NCI-H1105 (cell line): ENCODE measurements at places on chromosomes 12 and 14.
A peak's percentile ranks its signal among the peaks of the same experiment; 100 is the strongest.

DNA sequence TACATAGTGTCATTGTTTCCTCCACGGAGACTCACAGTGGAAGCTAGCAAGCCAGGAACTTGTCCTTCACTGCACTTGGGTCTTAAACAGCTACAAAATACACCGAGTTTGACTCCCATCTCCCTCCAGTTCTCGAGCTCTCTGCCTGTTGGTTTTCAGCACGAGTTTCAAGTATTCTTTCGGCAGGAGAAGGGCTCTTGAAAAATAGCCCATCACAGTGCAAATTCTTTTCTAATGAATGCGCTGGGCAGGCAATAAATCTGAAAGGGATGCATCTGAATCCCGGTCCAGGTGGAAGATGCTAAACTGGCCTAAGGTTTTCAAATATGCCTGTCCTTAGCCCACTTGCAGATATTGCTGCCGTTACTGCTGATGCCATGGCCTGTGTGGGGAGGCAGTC, 173.9 kb downstream of the CACNA1C start:
- DNase-seq = no peak

- DNase-seq = no peak
Measured at GRCh38 chr14:51147183-51147582, 52.3 kb upstream of the TRIM9 start.

DNA sequence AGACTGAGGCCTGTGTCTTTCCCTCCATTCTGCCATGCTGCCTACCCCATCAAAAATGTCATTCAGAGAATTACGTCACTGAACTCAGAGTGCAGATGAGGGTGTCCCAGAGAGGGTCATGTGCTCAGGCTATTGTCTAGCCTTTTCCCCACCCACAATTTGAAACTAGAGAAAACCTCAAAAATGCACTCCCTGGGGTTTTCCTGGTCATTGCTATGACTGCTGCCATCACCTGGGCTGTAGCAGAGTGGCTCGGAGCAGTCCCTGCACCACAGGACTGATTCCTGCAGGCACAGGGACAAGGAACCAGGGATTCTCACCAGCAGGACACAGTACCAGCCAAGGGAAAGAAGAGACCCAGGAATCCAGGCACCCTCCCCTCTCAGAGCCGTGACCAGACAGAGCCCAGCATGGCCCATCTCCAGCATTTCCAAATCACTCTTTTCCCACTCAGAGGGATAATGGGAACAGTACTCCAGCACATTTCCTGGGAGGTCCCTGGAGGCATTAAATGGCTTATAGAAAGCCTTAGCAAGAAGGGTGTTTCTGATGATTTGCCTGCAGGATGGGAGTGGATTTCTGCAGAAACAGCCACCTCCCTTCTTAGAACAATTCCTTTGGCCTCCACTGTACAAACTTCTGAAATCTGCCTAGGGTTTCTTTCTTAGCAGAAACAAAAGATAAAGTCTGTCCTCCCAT, 45.9 kb downstream of the VWF start:
- DNase-seq = no peak

DNA sequence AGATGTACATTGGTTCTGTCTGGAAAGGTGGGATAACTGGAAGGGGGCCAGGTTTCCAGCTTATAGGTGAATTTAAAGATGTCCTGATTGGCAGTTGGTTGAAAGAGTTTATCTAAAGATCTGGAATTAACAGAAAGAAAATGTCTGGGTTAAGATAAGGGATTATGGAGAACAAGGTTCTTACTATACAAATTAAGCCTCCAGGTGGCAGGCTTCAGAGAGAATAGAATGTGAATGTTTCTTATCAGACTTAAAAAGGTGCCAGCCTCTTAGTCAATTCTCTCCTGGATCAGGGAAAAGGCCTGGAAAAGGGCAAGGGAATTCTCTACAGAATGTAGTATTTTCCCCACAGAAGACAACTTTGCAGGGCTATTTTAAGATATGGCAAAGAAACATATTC, 53.1 kb downstream of the CNTN1 start:
- DNase-seq = no peak

DNA sequence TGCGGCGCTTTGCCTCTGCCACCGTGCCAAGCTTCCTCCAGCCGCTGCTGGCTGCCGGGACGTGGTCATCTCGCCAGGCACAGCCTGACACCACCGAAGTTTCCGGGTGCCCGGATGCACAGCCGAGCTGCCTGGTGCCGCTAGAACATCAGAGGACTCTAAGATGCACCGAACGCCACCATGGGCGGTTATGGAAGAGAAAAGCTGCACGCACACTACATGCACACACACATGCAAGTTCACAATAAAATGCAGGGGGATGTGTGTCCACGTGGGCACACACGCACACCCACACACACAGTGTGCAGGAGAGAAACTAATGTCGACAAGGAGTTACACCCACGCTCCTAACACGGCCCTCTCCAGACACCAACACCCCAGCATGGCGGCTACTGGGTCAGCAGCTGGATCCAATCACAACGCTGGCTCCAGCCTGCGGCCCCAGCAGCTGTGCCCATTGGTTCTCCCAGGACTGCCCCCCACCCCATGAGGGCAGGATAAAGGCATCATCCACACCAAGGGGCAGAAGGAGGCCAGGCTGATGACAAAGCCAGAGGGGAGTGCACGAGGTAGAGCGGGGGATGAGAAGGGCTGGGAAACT, 82.7 kb downstream of the BCL11B start:
- DNase-seq = no peak

DNA sequence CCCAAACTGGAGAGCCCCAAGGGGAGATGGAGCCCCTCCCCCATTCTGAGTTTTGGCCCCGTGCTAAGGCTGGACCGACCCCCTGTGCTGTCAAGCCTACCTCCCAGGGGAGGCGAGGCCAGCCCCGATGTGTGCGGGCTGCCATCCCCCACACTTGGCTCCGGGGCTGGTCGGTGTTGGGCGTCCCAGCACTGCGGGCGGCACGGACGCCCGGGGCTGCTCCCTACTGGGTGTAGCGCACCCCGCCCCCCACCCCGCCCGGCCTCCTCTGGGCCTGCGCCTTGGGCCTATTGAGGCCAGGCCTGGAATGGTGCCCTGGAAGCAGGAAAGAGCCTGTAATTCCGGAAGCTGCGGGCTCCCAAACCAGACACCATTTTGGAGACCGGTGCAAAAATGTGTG, 2.6 kb downstream of the DCAF4 start:
- no peak for DNase-seq

- no peak for DNase-seq
Measured at GRCh38 chr12:65155784-65156183, 13.6 kb upstream of the LEMD3 start.

DNA sequence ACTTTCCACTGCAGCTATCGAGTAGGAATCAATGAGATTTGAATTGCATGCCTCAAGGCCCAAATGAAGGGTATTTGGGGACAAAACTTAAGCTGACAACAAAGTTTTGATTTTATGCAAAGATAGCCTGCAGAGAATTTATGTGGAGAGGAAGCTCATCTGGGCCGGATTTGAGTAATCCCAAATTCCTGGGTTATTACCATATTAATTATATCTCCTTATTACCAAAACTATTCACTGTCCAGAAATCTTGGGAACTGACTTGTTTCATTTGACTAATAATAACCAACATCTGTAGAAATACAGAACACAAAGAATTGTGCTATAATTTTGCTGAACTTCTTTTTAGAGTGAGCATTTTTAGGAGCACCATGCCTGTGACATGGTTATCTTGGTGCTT, 70.4 kb downstream of the KITLG start:
- DNase-seq = no peak

- DNase-seq = no peak
Measured at GRCh38 chr14:75513911-75514672, 8.2 kb upstream of the BATF start.

GRCh38 chr12:90995010-90995409, 9.8 kb downstream of the EPYC start:
- DNase-seq = peak; percentile 27

- DNase-seq = no peak
Measured at GRCh38 chr12:18483698-18484325, 222.5 kb downstream of the PIK3C2G start.

- no peak for DNase-seq
Measured at GRCh38 chr12:67025543-67026114, 243.5 kb upstream of the CAND1 start.

DNA sequence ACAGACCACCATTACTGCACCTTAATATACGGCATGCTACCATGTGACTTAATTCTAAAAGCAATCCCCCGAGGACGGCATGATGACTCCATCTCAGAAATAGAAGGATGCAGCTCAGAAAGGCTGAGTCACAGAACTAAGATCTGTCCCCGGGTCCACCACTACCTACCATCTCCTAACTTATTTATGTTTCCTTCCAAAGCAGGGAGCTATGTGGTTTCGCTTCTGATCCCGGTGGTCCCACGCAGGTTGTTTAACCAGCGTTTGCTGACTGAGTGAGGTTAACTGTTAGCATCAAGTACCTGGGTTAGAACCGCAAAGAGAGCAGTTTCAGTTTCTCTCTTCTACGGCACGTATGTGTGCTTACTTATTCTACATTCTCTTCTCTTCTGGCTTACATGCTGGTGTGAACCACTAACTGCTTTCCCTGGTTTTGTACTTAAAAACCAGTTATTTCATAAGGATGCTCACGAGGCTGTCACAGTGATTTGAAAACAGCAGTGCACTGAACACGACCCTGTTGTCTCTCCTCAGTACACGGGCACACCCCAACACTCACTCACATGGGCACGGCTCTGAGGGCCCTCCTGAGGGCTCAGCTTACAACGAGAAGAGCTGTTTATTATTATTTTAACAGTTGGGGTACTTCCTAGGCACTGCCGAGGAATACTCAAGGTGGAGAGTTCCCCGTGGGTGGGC, 66.7 kb downstream of the CCDC88C start:
- DNase-seq = no peak

DNA sequence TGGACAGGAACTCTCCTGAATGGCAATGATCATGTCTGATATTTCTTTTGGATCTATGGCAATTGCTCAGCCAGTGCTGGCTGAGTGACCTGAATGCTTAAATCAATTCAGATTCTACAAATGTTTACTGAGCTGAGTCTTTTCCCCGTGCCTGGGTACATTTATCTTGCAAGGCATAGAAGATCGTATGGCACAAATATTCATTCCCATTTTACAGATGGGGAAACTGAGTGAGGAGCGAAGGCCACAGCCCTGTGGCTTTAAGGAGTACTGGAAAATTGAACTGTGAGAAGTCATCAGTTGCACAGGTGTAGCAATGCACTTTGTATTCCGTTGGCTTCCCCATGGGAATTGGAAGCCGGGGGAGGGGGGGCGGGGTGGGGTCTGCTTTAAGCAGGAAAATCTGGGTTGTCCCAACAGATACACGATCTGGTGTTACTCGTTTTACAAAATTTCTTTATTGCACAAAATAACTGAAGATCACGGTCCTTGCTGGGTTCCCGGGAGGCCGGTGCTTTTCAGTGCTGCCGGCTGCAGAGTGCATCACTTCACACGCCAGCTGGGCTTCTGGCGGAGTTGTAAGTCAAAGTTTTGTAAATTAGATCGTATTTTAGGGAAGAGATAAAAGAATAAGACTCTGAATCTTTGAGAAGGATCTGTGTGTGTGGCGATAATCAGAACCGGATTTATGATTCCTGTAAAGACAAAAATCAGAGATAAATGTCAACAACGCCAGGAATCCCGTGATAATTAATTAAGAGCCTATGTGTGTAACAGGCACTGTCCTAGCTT, 75.0 kb upstream of the MAP1LC3B2 start:
- no peak for DNase-seq

GRCh38 chr14:68139431-68140075, 320.0 kb downstream of the RAD51B start:
- no peak for DNase-seq

- DNase-seq = no peak
Measured at GRCh38 chr12:15679151-15679550, 110.0 kb downstream of the EPS8 start.

DNA sequence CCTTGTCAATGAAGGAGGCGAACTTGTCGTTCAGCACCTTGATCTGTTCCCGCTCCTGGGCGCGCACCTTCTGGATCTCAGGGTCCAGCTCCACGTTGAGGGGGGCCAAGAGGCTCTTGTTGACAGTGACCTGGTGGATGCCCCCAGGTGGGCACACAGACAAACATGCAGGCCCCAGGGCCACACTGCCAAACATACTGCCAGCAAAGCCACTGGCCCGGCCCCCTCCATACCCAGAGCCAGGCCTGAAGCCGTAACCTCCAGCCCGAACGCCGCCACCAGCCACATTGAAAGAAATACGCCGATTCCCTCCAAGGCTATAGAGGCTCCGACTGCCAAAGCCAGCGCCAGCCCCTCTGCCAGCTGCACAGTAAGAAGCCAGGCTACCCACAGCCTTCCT, 337 bp downstream of the KRT74 start:
- no peak for DNase-seq

GRCh38 chr14:54047645-54048308, 91.2 kb upstream of the BMP4 start:
- DNase-seq = no peak
